Left colon (tissue), 2 donors: ENCODE measurements at places on chromosomes 12 and 14.

DNA sequence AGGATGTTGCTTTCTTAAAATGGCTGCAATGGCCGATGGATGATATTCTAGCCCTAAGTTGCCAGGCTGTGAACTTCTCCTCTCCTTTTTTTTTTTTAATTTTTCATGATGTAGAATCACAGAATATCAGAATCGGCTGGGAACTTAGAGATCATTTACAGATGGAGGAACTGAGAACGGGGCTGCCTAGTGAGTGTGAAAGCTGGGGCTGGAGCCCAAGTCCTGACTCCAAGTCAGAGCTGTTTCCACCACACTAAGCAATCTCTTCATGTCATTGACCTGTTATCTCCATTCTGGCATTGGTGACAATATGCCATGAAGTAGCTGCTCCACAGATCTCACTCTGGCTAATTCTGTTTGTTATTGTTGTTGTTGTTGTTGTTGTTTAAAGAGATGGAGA lies 121.7 kb downstream of the SLC38A1 start:
- DNase-seq = no peak

- peak; percentile 22 for DNase-seq
Measured at GRCh38 chr12:116881325-116881876, at the start of gene HRK. Gene HRK (minus strand): TSS chr12:116881441. CDS start chr12:116881307, 134 bp downstream.

- DNase-seq = no peak
Measured at GRCh38 chr12:52763036-52763659, 14.0 kb downstream of the KRT76 start.

- no peak for DNase-seq
Measured at GRCh38 chr14:105026033-105026785, 5.3 kb upstream of the CDCA4 start.

- DNase-seq = no peak
Measured at GRCh38 chr12:24820872-24821271, 128.0 kb downstream of the BCAT1 start.

- no peak for DNase-seq
Measured at GRCh38 chr12:93839064-93839463, 161.9 kb downstream of the CRADD start.

- no peak for DNase-seq
Measured at GRCh38 chr14:39247256-39247655, 13.5 kb downstream of the MIA2 start.
